Activated CD8-positive, alpha-beta memory T cell treated with anti-CD3 and anti-CD28 coated beads, Interleukin-2, amount 50 U/mL, for 4 hours (primary cell): ENCODE measurements at places on chromosomes 2 and 18.

DNA sequence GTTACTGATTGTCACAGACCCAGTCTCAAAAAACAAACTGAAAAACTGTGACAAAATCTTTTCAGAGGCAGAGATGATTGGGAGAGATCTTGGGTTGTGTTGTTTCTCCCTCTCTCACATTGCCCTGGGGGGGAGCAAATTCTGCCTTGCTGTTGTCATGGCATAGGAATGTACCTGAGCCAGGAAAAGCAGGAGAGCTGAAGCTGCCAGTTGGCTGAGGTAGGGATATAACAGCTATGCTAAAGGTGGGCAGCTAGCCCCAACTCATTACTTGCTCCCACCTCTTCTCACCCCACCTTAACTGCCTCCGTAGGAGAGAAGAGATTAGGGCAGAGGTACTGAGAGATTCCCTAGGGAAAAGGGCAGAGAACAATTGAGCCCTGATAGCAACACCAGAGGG, 299.3 kb downstream of the OSR1 start:
- no peak for DNase-seq

GRCh38 chr2:191451116-191451515, 205.9 kb downstream of the MYO1B start:
- no peak for DNase-seq

- DNase-seq: no peak
These were observed 1.8 kb downstream of the SLC4A3 start for GRCh38 chr2:219628986-219629901.

- DNase-seq: no peak
These were observed 41.0 kb downstream of the PIK3C3 start for GRCh38 chr18:41996020-41996419.
